NCI-H446 (cell line): ENCODE measurements at places on chromosomes 1 and 21.
A peak's percentile ranks its signal among the peaks of the same experiment; 100 is the strongest.

- DNase-seq, result no peak
These were observed 78.6 kb downstream of the FMN2 start for GRCh38 chr1:240170266-240170665.

DNA sequence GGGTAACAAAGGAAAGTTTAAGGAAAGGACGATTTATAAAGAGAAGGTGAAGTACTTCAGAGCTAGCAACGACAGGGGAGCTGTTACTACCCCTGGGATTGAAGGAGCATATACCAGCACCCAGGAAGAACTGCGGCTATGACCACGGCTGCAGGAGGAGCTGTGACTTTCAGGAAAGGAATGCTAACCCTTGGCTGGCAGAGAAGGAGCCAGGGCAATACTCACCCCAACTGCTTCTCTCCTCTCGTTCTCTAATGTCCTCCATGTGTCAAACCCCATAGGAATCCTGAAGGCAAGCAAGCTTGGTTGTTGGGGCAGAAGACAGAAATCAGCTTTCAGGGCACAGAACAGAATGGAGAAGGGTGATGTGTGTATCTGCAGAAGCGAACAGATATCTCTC lies 120.5 kb downstream of the TMEM53 start:
- DNase-seq, result no peak

GRCh38 chr21:41873426-41873825 lies 5.7 kb downstream of the PRDM15 start:
- DNase-seq, result no peak

DNA sequence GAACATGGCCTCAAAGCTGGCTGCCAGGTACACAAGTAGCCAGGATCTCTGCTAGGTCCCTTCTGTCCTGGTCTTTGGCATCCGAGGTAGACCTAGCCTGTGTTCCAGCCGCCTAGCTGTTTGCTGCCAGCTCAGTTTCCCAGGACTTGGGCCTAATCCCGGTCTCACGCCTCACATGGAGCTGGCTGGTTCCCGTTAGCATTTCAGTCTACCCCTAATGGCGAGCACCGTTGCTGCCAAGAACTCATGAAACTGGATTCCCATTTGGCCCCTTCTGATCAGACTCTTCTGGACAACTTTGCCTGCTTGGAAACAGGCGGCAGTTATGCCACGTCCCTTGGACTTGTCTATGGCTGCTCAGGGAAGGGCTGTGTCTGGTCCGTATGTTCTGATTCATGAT lies 26.2 kb upstream of the HHAT start:
- DNase-seq, result peak; percentile 90

- DNase-seq, result no peak
These were observed 243.2 kb upstream of the RAB4A start for GRCh38 chr1:229027622-229028182.

- DNase-seq, result no peak
These were observed 118.9 kb downstream of the CACHD1 start for GRCh38 chr1:64588876-64589275.

GRCh38 chr1:114315631-114316030 lies 162.0 kb upstream of the SYT6 start:
- DNase-seq, result no peak

GRCh38 chr1:31769720-31770390 lies 5.7 kb upstream of the ADGRB2 start:
- DNase-seq, result peak; percentile 94

- no peak for DNase-seq
These were observed 11.4 kb downstream of the KCNJ15 start for GRCh38 chr21:38267991-38268863.

GRCh38 chr1:77219166-77219887 lies at the start of gene PIGK:
Gene PIGK, minus strand, starts transcription at chr1:77219430. Its CDS starts 28 bp downstream, at chr1:77219402.
- DNase-seq, result peak; percentile 79

DNA sequence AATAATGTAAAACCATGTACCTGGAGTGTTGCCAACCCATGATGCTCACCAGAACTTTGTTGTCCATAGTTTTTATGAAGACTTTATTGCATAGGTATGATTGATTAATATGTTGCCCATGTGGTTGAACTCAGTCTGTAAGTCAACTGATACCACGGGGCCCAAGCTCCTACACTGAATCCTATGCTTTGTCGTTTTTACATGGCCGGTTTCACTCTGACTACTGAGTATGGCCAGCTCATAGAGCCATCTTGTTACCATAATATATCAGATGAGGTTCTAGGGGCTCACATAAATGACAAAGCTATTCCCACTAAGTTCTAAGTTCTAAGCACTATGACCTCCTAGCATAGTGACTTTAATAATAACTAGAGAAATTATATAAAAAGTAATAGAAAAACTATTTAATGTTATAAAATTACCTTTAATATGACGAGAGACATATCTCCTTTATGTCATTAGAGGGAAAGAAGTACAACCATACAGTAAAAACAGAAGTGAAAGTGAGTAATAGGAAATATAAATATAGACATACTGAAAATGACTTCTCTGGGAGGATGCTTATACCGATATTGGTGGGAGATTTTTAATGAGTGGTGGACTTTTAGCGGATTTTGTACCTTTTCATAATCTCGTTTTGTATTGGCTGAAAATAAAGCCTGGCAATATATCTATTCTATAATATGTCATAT lies 983.4 kb upstream of the PRMT6 start:
- DNase-seq, result no peak

DNA sequence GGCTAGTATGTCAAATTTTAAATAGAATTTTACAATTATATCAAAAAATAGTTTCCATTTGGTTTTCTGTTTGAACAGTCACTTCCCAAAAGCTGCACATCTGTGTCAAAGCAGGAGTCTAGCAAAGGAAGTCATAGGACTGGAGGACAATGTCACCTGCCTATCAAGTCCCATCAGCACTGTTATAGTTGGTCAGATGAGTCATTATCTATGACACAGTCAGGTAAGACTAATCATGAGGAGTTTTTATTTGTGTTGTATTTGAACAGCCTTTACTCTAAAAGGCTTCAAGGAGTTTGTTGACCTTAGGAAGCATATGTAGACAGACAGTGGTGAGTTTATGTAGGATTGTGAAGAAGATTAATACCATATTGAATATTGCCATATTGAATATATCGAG lies 74.2 kb upstream of the QSOX1 start:
- DNase-seq, result no peak

DNA sequence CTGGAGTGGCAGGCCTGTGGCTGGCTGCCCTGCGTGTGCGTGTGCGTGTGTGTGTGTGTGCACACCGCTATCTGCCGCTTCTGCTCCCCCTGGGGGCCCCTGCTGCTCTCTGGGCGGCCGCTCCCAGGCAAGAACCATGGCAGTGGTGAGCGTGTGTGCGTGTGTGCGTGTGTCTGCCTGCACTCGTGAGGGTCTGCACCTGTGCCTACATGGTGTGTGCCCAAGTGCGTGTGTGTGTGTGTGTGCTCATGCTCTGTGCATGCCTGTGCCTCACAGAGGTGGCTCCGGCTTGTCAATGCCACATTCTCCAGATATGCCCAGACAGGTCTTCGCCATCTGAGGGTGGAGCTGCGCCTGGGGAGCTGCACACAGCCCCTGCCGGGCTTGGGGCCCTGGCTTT lies 18.7 kb upstream of the PEX10 start:
- no peak for DNase-seq

GRCh38 chr1:227604446-227604845 lies 41.1 kb downstream of the ZNF678 start:
- no peak for DNase-seq

DNA sequence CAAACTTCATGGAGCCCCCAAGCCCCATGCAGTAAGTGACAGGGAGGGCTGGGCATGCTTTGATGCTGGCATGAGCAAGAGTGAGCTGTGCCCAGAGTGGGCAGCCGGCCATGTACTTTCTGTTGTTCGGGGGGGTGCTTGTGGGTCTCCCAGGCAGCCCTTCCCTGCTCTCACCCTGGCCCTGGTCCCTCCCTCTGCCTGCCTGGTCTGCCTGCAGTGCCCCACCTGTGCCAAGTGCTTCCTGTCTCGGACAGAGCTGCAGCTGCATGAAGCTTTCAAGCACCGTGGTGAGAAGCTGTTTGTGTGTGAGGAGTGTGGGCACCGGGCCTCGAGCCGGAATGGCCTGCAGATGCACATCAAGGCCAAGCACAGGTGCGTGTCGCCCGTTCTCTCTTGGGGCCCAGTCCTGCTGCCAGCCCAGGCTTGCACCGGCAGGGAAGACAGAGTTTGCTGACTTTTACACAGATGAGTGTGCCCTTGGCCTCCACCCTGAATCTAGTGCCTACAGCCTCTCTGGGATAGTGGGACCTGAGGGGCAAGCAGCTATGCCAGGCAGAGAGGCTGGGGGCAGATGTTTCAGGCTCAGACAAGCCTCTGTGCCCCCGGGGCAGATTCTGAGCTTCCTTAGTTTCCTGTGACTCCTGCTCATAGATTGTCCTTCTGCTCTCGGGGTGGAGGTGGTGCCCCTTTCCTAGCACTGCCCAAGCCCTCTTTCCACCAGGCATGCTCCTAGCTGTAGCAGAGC lies 7.6 kb downstream of the ZBTB48 start:
- DNase-seq, result no peak

GRCh38 chr1:93296555-93297154 lies 49.1 kb upstream of the DR1 start:
- peak; percentile 12 for DNase-seq

- no peak for DNase-seq
These were observed 17.1 kb downstream of the OSCP1 start for GRCh38 chr1:36433102-36433501.

- DNase-seq, result no peak
These were observed 5.2 kb downstream of the INKA2 start for GRCh38 chr1:111733992-111734341.

DNA sequence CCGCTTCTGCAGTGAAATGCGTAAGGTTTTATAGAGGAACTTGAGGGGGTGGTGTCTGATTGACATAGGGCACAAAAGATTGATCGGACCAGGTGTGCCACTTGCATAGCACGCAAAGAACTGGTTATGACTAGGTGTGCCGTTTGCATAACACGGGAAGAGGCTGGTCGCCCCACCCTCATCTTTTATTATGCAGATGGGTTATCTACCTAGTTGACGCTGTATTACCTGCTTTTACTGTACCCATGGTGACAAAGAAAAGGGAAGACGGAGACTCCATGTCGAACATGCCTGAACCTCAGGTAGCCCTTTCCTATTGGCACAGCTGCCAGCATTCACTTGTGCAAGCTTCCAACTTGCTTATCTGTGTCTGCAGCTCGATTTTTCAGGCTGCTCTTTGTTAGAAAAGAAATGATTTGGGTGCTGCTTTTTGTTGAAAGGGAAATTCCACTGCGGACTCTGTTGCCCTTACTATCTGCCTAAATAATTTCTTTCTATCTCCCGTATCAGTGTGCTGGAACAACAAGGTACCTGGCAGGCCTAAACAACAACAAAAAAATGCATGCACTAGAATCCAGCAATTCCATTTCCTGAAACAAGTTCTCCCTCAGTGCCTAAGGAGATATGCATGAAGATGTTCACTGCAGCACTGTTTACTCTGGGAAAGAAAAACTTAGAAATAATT lies 194.4 kb upstream of the KAZN start:
- no peak for DNase-seq

DNA sequence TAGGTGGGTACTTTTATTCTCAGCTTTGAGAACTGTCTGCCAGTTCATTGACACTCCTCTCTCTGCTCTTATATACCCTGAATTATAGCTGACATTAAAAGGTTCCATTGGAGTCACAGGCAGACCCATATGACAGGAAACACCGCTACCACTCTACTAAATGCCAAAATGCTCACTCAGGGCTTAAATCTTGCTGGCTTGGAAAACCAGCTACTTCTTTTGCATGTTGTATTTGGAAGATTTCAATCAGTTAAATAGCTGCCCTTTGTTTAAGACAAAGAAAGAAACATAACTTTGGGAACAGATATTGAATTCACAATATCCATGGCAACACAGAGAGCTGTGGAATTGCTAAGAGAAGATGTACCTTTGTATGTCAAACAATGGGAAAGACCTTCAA lies 876.5 kb downstream of the USP25 start:
- DNase-seq, result no peak

DNA sequence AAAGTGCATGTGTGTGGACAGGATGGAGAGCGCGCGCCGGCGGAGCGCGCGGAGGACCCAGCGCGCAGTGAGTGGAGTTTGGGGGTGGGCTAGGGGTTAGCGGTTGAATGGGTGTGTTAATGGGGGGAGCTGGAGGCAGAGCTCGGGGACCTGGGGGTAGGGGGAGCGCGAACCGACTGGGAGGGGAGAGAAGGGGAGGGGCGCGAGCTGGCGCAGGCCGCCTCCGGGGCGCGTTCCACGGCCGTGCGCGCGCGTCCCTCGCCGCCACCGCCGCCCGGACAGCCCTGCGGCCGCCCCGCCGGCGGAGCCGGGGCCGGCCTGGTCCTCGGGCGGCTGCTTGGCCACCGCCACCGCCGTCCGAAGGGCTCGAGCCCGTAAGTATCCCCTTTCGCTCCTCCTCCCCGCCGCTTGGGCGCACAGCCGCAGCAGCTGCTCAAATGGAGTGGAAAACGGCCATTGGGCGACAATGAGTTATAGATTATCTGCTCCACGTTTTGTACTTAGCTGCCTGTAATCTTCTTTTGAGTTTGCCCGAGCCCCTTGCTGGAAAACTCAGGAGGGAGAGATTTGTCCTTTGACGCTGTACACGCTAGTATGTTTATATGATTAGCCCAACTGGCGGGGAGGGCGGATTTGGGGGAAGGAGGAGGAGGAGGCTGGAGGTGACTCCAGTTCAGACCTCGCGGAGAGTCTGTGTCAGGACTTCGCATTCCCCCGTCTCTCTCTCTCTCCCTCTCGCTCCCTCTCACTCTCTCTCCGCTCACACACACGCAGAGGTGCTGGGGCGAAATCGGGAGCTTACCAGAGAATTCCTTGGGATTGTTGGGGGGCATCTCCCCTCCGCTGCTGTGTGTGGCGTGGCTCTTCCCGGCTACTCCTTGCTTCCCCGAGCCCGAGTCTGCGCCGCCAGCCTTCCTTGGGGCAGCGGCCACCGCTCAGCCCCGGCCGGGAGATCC lies at the start of gene ADGRL2:
TSS of gene ADGRL2 (plus strand) at position 240 of the 956 bp plus-strand sequence. CDS start 36,051 bp downstream, outside the sequence.
- peak; percentile 92 for DNase-seq

GRCh38 chr1:192554904-192555303 lies 20.7 kb upstream of the RGS1 start:
- no peak for DNase-seq

GRCh38 chr1:16143005-16143565 lies 12.8 kb downstream of the EPHA2 start:
- DNase-seq, result no peak

DNA sequence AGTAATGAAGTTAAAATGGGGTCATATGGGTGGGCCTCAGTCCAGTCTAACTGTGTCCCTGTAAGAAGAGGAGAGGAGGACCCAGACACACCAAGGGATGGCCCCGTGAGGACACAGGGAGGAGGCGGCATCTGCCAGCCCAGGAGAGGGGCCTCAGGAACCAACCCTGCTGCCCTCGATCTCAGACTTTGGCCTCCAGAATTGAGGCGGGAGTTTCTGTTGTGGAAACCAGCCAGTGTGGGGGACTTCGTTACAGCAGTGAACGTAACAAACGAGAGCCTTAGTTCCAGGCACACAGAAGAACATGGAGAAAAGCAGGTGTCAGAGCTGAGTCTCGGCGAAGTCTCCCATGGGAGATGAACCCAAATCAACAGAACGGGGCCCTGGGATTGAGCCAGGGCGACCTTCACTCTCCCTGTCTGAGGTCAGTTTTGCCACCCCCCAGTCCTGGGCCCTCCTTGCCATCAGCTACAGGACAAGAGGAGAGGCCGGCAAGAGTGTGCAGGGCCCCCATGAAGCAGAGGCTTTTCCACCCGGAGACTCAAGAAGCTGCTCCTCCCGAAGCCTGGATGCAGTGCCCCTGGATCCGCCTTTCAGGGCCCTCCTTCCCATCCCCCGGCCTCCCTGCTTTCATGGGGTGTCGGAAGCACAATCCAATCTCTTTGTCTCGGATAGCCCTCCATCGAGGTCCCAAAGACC lies 36.6 kb downstream of the TFF3 start:
- no peak for DNase-seq
